ENCODE measurements at places on chromosomes 4 and X.

GRCh38 chr4:158787709-158788475 is 19.1 kb downstream of the FNIP2 start:
- peak; percentile 81 for DNase-seq

GRCh38 chr4:99300934-99301333 is 10.1 kb upstream of the ADH1A start:
- DNase-seq: peak; percentile 95

DNA sequence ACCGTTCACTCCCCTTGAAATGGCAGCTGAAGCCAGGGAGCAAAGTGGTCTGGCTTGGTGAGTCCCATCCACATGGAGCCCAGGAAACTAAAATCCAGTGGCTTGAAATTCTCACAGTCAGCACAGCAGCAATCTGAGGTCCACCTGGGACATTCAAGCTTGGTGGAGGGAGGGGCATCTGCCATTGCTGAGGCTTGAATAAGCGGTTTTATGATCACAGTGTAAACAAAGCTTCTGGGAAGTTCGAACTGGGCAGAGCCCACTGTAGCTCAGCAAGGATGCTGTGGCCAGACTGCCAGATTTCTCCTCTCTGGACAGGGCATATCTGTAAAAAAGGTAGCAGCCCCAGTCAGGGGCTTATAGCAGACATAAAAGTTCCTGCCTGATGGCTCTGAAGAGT is 15.5 kb upstream of the FAAH2 start:
- DNase-seq: no peak

- DNase-seq: no peak
Observed at GRCh38 chr4:169279108-169279507, 8.4 kb upstream of the SH3RF1 start.

- no peak for DNase-seq
Observed at GRCh38 chrX:83469551-83469950, 38.5 kb upstream of the POU3F4 start.

DNA sequence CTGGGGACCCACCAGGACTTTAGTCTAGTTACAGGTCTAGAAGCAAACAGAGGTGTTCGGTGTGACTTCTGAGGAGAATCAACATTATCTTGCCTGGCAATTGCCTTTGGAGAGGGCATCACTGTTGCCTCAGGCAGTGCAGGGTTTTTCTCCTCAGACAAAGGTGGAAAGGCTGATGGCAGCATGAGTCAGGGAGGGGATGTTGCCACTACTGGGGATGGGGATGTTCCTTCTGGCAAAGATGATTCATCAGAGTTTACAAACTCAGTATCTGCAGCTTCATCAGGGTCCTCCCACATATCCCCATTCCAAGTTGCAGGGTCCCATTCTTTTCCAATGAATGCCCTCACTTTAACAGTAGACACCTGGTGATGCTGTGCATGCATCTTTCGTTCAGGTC is 91.3 kb upstream of the GALNTL6 start:
- no peak for DNase-seq

GRCh38 chrX:42664680-42665079 is 113.3 kb downstream of the PPP1R2C start:
- DNase-seq: no peak

- DNase-seq: no peak
Observed at GRCh38 chr4:184744236-184744635, 10.3 kb upstream of the CENPU start.

GRCh38 chr4:83981156-83981555 is 445.2 kb downstream of the GPAT3 start:
- no peak for DNase-seq

DNA sequence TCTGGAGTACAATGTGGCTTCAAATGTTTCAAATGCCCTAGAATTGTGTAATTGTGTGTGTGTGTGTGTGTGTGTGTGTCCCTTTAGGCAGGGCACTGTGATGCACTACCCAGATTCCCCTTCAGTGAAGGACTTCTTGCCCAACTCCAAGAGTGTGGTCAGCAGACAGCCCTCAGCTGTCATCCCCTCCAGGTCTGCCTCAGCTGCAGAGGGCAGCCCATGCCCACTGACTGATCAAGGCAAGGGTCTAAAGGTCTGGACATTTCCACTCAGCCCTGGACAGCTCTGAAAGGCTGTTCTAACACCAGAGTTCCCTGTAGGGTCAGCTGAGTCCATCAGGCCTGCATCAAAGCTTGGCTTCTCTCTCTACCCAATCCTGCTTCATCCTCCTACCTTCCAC is 83.9 kb upstream of the USP9X start:
- DNase-seq: no peak

- DNase-seq: no peak
Observed at GRCh38 chr4:154643493-154643892, 31.0 kb upstream of the FGG start.

DNA sequence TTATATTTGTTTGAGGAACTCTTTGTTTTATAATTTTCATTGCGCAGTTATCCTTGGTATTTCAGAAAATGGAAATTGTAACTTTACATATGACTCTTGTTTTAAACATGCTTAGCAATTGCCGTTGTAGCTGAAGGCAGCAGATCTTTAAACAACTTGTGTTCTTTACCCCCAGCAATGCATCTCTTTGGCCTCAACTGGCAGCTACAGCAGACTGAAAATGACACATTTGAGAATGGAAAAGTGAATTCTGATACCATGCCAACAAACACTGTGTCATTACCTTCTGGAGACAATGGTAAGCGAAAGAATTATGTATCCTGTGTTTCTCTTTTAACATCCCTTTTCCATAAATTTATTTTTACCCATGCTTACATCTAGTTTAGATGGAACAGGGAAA is 263.6 kb downstream of the DCTD start:
- peak; percentile 80 for DNase-seq

GRCh38 chr4:68218044-68218443 is 27.4 kb downstream of the TMPRSS11B start:
- DNase-seq: no peak

DNA sequence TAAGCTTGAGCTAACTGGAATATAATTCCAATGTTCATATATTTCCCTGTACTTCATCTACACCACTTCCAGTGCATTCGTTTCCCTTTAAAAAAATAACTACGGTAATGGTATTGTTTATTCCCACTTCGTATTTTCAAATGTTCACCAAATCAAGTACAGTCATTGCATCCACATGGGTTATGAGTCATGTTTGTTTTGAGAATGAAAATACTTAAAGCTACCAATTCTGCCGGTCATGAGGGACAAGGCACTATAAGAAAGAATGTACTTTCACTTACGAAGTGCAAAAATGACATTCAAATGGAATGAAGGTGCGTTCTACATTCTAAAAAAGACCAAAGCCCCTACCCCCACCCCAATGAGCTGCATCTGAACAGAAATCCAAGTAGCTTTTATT is 174.4 kb upstream of the FGF13 start:
- no peak for DNase-seq

DNA sequence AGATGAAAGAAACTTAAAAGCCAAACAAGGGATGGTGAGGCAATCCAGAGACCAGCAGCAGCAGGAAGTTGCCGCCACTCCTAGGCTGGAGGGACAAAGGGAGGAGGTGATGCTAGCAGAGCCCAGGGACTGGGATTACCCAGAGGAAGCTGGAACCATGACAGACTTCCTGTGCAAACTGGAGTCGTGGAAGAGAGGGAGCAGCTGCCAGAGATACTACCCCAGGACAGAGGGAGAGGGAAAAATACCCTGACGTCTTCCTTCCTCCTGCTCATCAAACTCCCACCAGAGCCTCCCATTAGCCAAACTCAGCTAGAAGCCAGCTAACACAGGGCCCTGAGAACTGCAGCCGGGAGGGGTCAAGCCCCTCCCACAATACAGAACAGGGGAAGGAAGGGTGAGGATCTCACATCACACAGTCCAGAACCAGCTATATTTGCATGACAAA is 101.2 kb upstream of the KLF3 start:
- no peak for DNase-seq

- DNase-seq: no peak
Observed at GRCh38 chrX:16989750-16990149, 43.3 kb downstream of the REPS2 start.

DNA sequence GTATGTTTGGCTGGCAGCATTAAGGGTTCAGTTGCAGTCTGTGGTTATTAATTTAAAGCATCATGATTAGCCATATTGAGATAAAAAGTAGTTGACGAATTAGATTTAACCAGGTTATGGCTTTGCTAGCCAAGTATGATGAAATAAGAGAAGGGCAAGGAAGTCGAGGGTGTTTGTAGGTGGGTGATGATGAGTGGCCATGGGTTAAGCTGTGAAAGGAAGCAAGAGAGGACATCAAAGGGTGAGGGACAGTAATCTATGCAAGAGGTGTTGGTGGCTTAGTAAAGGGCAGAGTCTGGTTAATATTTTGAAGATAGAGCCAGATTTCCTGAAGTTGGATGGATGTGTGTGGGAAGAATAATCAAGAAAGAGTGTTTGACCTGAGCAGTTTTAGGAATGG is 44.5 kb downstream of the STIM2 start:
- no peak for DNase-seq

- DNase-seq: no peak
Observed at GRCh38 chr4:186201535-186202230, 10.3 kb downstream of the CYP4V2 start.

DNA sequence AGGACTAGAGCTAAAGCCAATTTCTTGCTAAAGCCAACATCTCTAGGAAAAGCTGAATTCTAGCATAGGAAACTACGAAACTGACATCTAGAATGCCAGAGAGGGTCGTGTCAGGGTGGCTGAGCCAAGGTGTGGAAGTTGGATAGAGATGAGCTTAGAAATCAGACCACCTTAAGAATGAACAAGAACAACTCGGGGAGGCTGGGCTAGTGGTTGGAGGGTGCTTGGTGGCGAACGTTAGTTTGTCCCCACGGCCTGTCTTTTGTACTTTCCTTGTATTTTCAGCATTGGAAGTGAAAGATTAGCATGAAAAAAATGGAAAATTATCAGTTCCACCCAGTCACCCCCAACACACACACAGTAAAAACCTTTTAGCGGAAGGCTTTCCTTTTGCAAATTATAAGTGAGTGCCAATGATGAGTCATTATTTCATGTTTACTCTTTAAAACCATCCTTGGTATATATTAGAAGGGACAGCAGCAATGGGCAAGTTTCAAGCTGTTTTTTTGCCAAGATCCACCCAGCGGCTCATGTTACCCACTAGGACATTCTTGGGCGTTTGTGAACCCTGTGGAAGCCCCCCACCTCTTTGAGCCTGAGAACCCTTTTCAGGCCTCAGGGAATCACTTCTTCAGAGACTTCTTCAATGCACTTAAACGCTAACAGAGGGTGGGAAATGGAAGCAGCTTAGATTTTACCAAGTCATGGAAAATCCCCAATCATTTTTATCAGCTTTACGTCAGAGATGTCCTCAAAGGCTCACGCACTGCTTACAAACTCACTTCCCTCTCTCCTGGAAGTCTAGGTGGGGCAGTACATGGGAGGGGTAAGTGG is 4.9 kb upstream of the PPEF1 start:
- DNase-seq: peak; percentile 16

GRCh38 chr4:13570916-13571315 is 26.6 kb upstream of the NKX3-2 start:
- DNase-seq: no peak

- DNase-seq: no peak
Observed at GRCh38 chr4:147994491-147995385, 262.9 kb downstream of the ARHGAP10 start.

DNA sequence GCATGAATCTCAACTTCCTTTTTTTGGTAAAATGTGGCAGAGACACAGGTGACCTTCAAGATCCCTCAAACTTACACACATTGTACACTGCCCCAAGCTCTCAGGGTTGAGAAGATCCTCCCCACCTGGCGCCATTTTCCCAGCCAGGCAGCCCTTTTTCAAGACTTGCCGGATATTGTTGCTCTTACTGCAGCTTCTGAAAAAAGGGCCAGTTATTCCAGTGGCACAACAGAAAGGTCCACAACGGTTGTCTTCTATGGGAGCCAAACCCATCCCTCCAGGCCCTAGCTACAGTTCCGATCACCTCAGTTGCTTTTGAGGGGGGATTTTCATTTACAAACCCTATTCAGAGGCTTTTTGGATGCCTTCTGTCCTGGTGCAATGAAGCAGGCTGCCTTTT is 101.1 kb downstream of the CHIC2 start:
- no peak for DNase-seq

GRCh38 chr4:2642968-2643367 is 106.5 kb downstream of the FAM193A start:
- no peak for DNase-seq

- no peak for DNase-seq
Observed at GRCh38 chr4:10031668-10032590, 10.6 kb upstream of the SLC2A9 start.

- DNase-seq: no peak
Observed at GRCh38 chrX:49309401-49309981, 6.0 kb downstream of the GAGE10 start.

DNA sequence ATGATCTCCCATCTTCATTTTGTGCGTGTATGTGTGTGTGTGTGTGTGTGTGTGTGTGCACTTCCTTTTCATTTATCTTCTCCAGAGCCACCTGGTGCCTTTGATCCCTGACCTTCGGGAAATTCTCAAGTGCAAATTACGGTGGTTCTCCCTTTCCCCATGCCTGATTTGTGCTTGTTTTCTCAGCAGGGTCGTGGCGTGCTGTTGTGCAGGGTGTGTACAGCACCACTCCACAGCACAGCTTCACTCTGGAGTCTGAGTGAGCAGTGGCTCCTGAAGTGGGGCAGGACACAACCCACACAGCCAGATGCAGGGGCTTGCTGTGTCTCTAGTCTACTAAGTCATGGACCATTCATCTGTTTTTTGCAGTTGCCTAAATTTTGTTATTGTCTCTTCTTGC is 114.2 kb upstream of the TBC1D9 start:
- no peak for DNase-seq

DNA sequence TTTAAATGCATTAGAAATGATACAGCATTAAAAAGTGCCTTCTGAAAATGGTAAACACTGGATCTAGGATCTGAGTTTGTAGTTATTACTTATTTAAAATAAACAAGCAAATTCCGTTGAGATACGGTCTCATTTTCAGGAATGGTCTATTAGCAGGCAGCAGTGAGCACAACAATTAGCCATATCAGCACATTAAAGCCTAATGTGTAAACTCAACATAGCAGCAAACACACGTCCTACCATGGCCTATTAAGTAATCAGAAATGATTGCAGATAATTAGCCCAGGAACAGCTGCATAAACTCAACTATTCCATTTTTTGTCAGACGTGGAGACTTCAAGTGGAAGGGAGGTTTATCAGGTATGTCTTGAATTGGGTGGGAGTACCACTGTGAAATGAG is 61.8 kb downstream of the NEIL3 start:
- DNase-seq: no peak

- DNase-seq: no peak
Observed at GRCh38 chr4:145171911-145172310, 8.5 kb downstream of the OTUD4 start.

- peak; percentile 91 for DNase-seq
Observed at GRCh38 chr4:119209077-119209476, 3.4 kb upstream of the USP53 start.
